Ovary (tissue), 10 donors: ENCODE measurements at places on chromosomes 3 and 15.

DNA sequence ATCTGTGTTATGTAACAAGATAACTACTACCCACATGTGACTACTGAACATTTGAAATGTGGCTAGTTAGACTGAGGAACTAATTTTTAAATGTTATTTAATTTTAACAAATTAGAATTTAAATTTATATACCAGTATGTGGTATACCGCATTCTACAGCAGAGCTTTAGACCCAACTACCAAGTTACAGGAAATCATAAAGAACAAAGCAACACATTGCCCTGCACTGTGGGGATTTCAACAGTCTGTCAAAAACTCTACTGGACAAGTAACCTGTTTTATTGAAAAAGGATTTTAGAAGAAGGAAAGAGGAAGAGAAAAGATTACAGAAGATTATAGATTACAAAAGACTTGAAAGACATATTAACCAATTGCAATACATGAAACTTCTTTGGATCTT is 64.9 kb downstream of the DPH6 start:
- no peak for DNase-seq

- DNase-seq, result peak; percentile 44
These were observed 6.2 kb upstream of the MEIS2 start for GRCh38 chr15:37106490-37107001.

DNA sequence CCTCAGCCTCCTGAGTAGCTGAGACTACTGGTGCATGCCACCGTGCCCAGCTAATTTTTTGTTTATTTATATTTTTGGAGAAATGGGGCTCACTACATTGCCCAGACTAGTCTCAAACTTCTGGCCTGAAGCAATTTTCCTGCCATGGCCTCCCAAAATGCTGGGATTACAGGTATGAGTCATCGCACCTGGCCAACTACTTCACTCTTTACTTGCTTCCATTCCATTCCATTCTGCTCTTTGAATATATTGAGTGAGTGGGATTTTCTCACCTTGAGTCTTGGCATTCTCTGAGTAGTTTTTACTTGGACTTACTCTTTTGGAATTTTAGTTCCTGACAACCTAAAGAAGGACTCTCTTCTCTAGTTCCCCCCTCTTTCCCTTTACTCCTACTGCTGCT is 93.8 kb upstream of the UNC13C start:
- no peak for DNase-seq

DNA sequence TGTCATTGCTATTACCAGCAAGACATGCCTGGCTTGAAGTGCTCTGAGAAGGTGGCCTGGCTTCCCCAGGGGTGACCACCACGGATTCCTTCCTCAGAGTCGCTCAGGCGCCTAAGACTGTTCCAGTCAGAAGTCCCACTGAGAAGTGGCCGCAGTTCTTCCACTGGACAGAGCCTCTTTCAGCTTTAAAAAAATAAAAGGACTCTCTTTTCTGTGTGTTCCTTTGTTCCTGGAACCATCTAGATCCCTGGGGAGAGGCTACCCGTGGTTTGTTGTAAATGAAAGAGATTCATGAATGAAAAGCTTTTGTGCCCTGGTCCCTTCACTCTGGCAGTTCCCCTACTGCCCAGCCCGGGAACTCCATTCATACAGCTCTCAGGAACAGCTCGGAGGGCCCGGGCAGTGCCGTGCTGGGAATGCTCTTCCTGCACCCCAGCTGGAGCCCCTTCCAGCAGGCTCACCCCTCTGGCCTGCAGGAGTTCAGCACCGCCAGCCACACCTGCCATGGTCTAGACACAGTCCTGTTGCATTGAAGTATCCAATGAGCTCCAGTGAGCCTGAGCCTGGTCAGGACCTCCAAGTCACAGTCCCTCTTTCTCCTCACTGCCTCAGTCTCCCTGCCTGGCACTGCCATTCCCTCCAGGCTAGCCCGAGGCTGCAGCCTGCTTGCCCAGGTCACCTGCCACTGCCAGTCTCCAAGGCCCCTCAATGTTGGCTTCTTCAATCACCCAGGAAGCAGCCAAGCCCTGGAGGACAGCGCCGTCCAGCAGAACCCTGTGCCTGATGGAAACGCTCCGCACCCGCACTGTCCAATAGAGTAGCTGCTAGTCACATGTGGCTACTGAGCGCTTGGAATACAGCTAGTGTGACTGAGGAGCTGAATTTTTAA is 75.4 kb downstream of the XXYLT1 start:
- no peak for DNase-seq

DNA sequence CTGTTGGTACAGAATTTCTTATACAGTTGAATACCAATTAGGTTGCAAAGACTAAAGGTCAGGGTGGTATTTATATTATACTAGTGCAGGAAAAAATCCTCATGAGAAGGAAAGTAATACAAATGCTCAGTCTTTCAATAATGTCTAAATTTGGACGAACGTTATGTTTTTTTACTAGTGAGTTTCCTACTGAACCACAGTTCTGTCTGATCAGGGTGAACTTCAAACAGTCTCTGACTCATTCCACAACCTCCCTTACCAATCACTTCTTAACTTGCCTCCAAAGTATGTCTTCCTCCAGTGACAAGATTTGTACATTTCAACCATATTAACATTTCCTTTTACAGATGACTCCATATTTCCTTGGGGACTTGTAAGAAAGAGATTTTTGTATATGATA is 3.4 kb downstream of the TMEM212 start:
- DNase-seq, result no peak

- DNase-seq, result no peak
These were observed 122.9 kb downstream of the NSUN3 start for GRCh38 chr3:94185753-94186152.
